Pulmonary artery endothelial cell (primary cell): ENCODE measurements at places on chromosomes 4 and X. TPM values are rescaled to one million over a fixed set of nuclear protein-coding genes. Genes with fewer than 3 reads are reported as not detected.

Gene LRIT3
- 0.04 TPM in 1 of 2 replicates, not detected in the other for total RNA-seq

Gene STK32B
- 12.4 and 16.8 TPM in 2 replicates for total RNA-seq

Gene LINC00632
- total RNA-seq: 0.46 and 0.59 TPM in 2 replicates

Gene DKK2
- total RNA-seq: 3.1 and 8.3 TPM in 2 replicates

Gene RNF128
- not detected in 2 replicates for total RNA-seq

Gene OTC
- not detected in 2 replicates for total RNA-seq
